ENCODE measurements at places on chromosomes 6 and 20. TPM values are rescaled to one million over a fixed set of nuclear protein-coding genes. Genes with fewer than 3 reads are reported as not detected.

PTCRA gene
- not detected for total RNA-seq

HLA-DMA gene
- 1.6 TPM for total RNA-seq

MRAP2 gene
- total RNA-seq = 0.33 TPM

ADGB gene
- total RNA-seq = not detected

ZNF311 gene
- 1.3 TPM for total RNA-seq

COL9A3 gene
- 0.98 TPM for total RNA-seq

TGM3 gene
- 0.08 TPM for total RNA-seq

CD2AP gene
- total RNA-seq = 41.2 TPM

NKAIN4 gene
- not detected for total RNA-seq

Data from fibroblast of the aortic adventitia (primary cell).